Stimulated activated CD4-positive, alpha-beta T cell treated with anti-CD3 and anti-CD28 coated beads, Interleukin-2, amount 100 ng/mL, for 24 hours (primary cell): ENCODE measurements at places on chromosomes 1 and 21.

DNA sequence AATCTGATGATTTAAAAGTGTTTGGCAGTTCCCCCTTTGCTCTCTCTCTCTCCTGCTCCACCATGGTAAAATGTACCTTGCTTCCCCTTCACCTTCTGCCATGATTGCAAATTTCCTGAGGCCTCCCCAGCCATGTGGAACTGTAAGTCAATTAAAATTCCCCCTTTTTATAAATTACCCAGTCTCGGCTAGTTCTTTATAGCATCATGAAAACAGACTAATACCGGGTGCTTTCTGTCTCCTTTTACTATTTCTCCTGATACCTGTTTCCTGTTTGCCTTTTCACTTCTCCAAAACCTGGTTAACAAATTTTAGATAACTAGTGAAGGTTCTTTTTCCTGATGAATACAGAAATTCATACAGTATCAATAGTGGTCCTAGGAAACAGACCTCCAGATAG is 1670.3 kb downstream of the MRPL39 start:
- no peak for DNase-seq

DNA sequence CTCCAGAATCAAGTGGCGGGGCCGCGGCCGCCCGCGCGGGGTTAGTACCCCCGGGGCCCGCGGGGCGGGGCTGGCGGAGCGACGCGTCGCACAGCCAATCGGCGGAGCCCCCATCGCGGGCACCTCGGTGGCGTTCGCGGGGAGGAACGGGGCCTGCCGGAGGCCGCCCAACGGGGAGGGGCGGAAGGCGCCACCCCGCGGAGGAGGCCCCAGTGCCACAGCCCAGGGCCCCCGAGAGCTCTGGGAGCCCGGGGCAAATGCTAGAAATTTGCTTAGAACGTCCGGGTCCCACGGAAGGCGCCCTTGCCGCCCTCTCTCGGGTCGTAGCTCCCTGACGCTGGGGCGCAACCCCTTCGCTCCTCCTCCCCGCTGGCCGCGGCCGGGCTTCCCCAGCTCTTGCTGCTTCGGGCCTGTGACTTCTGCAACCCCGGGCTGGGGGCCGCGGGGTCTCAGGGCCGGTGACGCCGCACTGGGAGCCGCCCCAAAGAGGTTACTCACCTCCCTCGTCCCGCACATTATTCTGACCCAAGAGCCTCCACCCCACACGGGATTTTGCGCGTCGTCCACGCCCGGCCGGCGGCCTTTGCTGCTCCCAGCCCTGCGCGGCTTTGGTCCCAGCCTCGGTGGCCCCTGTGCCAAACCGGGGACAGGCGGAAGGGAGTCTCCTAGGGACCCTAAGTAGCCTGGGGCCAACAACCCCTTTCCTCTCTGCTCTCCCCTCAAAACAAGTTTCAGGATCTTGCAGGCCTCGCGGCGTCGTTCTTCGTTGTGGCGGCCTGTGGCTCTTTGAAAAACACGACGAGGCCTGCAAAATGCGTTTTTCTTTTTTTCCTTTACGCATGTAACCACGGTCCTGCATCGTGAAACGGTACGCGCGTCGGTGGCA is at the start of gene RUNX3:
TSS of gene RUNX3 (minus strand) at position 17 of the 886 bp plus-strand sequence. CDS start 408 bp downstream, outside the sequence.
- peak; percentile 93 for DNase-seq

DNA sequence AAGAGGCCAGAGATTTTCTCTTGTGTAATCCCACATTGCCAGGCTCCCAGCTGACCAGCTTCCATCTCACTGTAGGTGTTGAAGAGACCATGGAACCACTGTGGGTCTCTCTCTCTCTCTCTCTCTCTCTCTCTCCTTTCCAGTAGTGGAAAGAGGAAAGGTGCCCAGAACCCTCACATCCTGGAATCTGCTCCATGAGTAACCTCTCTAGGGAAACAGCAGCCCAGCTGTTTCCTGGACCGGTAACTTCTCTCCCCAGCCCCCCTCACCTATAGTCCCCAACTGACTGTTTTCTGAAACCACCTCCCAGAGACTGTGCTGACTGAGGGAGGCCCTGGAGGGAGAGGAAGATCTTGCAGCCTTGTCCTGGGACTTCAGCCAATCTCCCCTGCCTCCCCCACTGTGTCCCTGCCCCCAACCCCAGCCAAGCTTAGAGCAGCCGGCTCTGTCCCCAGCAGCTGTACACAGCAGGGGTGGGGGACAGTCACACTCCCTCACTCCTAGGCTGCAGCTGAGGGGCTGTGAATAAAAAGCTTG is 20.6 kb upstream of the SLC45A3 start:
- DNase-seq, result no peak

DNA sequence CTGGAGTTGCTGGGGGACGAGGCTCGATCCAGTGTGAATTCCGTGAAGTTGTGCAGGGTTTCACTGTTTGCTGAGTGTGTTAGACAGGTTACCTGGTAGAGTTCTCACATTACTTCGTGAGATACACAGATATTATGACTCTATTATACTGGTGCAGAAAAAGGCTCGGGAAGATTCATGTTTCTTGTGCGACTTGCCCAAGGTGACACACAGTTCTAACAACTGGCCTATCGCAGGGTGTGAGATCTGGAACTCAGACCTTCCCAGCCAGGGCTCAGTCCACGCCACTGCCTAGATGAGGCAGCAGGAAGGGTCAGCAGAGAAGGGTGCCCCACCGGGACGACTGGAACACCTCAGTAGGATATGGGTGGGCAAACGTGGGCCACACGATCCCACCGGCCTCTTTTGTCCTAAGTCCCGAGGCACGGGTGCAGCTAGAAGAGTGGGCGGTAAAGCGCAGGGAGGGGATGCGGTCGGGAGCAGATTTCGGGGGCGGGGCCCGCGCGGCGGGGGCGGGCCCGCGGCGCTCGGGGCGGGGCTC is 296 bp upstream of the RNPEP start:
- peak; percentile 75 for DNase-seq

GRCh38 chr1:84069236-84069845 is 70.4 kb upstream of the TTLL7 start:
- DNase-seq, result no peak

DNA sequence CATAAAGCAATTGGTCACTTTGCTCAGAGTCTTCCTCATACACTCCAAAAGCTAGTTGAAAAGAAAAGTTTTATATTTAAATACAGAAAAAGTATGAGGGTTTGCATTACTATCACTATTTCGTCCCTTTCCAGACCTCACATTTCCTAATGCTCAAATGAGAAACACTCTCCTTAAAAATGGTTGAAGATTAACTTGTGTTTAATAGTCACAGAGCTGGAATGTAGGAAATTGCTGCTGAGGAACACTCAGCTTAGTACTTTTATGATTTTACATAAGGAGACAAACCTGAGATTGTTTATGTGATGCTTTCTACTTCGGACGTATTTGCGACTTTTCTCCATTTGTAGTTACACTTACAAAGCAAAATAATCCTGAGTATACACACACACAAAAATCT is 39.8 kb downstream of the MYSM1 start:
- no peak for DNase-seq

- DNase-seq, result no peak
Measured at GRCh38 chr1:36268981-36269380, 37.2 kb upstream of the SH3D21 start.

GRCh38 chr1:6106321-6106731 is 60.6 kb downstream of the KCNAB2 start:
- DNase-seq, result no peak

GRCh38 chr1:9844756-9845155 is 21.0 kb upstream of the CLSTN1 start:
- DNase-seq, result no peak

GRCh38 chr21:46226920-46227599 is 1.5 kb downstream of the LSS start:
- no peak for DNase-seq

DNA sequence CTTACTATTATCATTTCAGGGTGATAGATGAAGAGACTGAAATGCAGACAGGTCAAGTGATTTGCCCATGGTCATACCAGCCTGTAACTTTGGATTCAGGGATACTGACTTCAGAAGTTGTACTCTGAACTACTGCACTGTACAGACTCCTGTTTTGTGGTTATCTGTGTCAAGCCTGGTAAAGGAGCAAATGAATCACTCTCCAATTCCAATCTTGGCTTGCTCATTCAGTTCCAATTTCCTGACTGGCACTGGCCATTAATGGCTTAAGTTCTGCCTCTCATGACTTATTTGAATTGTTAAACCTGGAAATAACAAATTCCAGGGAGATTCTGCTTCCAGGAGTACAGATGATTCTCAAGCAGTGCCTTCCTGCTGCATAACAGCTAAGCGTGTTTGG is 45.4 kb upstream of the PLD5 start:
- no peak for DNase-seq

DNA sequence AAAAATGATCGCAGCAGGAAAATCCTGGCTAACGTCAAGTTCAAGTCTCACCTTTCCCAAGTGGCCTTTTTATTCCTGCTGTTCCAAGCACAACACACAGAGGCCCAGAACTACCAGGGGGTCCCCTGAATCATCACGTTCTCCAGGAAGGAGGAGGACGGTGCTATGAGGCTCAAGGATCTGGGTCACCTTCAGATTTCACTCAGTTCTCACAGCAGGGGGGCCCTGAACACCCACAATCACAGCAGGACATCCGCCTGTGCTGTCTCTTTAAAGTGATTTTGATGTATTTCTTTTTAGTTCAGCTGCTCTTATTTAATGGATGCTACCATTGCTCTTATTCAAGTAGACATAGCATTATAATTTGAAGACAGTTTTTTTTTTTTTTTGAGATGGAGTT is 173.4 kb downstream of the HUNK start:
- DNase-seq, result no peak

GRCh38 chr1:8091691-8092090 is 65.6 kb upstream of the ERRFI1 start:
- DNase-seq, result no peak

DNA sequence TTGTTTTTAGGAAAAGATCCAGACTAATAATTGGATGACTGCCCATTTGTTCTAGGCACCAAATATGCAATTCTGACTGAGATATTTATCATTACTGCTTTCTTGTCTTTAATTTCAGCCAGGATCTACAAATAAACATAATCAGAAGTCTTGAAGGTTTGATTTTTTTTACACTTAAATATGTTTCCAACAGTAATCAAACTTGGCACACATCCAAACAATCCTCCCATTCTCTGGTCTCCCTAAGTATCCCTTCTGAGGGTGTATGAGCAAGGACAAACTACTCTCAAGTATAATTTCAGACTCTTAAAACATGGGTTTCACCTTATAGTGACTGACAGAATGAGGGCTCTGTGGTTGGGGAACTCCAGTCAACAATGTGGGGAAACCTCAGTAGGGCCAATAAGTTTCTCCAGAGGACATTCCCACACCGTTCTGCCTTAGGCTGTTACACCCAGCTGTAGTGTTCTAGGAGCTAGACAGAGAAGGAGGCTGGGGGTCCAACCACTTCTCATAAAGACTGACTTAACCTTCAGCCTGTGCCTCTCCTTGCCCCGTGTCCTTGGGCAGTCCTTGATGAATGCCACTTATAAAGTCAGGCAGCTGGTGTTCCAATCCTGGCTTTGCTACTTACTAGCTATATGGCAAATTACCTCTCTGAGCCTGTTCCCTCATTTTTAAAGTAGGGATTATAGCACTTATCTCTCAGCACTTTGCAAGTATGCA is 1.5 kb upstream of the PALMD start:
- no peak for DNase-seq

- no peak for DNase-seq
Measured at GRCh38 chr21:46442938-46443337, 15.8 kb upstream of the DIP2A start.

DNA sequence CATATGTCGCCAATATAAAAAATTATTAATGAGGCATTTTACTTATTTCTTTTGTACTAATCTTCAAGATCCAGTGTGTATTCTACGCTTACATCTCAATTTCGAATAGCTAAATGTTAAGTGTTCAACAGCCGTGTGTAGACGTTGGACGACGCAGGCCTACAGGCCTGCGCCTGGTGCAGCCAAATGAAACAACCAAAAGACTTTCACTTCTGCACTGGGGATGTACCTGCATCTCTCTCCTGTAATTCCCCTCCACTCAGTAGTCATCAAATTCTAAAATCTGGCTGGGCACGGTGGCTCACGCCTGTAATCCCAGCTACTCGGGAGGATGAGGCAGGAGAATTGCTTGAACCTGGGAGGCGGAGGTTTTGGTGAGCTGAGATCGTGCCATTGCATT is 76.8 kb upstream of the HNRNPU start:
- DNase-seq, result no peak

DNA sequence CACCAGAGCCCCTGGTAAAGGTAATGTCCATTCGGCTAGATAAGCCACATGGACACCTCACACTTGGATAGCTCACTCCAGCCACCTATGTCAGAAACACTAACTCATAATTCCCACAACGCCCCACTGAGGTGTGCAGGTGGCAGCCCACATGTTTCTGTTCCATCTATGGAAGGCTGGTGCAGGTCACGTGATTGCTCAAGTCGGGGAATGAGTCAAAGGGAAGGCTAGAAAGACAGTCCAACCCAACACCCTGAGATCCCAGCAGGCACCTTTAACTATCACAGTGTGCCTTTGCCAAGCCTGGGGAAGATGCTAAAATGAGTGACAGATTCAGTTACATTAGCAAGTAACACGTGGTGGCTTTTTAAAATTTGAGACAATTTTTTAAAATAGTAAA is 45.3 kb upstream of the KCNE1 start:
- DNase-seq, result no peak

DNA sequence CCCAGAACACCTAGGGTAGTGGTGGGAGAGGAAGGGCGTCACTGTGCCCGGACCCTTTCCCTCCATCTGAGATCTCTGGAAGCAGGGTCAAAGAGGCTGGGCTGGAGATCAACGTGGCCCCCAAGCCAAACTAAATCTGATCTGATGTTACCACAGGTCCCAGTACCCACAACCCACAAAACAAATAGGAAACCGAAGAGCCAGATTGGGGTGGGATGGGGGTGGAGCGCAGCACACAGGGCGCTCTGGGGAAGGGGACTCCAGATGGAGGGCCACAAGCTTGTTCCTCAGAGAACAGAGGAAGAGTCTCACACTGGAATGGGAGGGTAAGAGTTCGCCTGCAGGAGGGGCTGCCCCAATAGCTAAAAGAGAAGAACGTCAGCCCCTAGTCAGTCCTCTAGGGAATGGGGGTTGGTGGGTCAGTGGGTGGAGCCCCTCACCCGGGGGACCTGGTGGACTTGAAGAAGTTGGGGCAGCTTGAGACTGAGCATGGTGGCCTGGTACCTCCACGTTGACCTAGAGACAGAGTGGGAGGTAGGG is 1.5 kb downstream of the PAQR6 start:
- DNase-seq, result no peak

- DNase-seq, result no peak
Measured at GRCh38 chr1:236120721-236121153, 21.6 kb upstream of the GPR137B start.

- no peak for DNase-seq
Measured at GRCh38 chr1:24557711-24558131, 1.8 kb downstream of the NCMAP start.

DNA sequence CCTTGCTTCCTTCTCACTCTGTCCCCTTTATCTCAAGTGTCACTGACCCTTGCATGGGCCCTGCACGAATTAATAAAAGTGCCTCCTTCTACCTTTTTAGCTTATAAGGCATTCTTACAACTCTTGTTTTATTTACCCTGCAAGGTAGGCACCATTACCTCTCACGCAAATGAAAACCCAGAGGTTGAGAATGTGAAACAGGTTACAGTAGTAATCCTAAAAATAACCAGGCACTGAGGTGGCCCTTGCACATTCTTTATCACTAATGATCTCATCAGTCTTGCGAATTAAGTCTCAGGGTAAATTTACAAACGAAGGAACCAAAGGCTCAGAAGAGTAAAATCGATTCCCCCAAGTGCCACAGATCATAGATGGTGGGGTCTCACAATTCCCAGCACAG is 3.7 kb downstream of the GLIS1 start:
- DNase-seq, result no peak
